ENCODE measurements at places on chromosomes 5 and 9.

- H3K36me3 ChIP-seq, result no peaks in the 10 kb centered on the region
- H3K4me1 ChIP-seq, result peaks cover 25% of the 10 kb centered on the region
- H3K27ac ChIP-seq, result no peak overlapping the region
- DNase-seq, result no peak
- peaks cover 78% of the 10 kb centered on the region for H3K27me3 ChIP-seq
- peak overlapping the region; percentile 36 for H3K4me3 ChIP-seq
Observed at GRCh38 chr9:33750307-33750838, 45.0 kb upstream of the PRSS3 start.

GRCh38 chr5:109695005-109695926 lies 5.5 kb downstream of the MAN2A1 start:
- H3K27me3 ChIP-seq, result no peaks in the 10 kb centered on the region
- H3K27ac ChIP-seq, result peak overlapping the region; percentile 73
- H3K4me3 ChIP-seq, result peak overlapping the region; percentile 59
- no peak for DNase-seq
- peaks cover 58% of the 10 kb centered on the region for H3K4me1 ChIP-seq
- H3K36me3 ChIP-seq, result peaks cover 23% of the 10 kb centered on the region

DNA sequence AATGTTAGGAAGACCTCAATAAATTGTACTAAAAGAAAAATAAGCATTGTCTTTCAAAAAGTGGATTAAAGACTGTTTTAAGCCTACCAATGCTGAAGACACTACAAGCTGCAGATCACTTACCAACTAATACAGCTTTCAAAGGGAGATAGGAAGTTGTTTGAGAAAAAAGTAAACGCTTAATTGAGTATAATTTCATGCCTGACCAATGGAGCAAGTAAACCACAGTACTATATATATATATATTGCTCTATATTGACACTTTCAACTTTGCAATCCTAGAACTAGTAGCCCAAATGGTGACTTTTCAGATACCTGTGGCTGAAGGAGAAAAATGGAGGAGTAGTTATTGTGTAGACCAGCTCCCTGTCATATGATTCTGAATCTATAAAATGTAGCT lies 85.7 kb downstream of the FREM1 start:
- H3K36me3 ChIP-seq, result no peaks in the 10 kb centered on the region
- H3K27ac ChIP-seq, result no peak overlapping the region
- no peaks in the 10 kb centered on the region for H3K4me1 ChIP-seq

DNA sequence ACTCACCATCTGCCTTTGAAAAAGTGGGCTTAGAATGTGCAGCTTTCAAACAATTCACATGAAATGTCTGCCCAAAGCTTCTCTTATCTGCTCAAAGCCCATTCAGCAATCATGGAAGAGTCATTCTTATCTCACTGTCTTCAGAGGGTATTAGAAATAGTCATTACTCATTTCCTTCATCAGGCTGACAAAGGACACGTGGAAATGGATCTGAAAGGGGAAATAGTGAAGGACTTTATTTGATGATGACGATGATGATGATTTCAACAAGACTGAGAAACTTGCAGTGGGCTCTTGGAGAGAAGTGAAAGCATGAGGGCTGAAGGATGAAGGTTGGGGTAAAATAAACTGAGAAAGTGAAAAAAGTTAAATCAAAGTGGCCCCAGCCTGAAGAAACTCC lies 194.3 kb downstream of the SMARCA2 start:
- no peak overlapping the region for H3K4me3 ChIP-seq
- DNase-seq, result no peak
- H3K4me1 ChIP-seq, result no peaks in the 10 kb centered on the region
- H3K36me3 ChIP-seq, result no peaks in the 10 kb centered on the region
- peaks cover 8% of the 10 kb centered on the region for H3K27me3 ChIP-seq

DNA sequence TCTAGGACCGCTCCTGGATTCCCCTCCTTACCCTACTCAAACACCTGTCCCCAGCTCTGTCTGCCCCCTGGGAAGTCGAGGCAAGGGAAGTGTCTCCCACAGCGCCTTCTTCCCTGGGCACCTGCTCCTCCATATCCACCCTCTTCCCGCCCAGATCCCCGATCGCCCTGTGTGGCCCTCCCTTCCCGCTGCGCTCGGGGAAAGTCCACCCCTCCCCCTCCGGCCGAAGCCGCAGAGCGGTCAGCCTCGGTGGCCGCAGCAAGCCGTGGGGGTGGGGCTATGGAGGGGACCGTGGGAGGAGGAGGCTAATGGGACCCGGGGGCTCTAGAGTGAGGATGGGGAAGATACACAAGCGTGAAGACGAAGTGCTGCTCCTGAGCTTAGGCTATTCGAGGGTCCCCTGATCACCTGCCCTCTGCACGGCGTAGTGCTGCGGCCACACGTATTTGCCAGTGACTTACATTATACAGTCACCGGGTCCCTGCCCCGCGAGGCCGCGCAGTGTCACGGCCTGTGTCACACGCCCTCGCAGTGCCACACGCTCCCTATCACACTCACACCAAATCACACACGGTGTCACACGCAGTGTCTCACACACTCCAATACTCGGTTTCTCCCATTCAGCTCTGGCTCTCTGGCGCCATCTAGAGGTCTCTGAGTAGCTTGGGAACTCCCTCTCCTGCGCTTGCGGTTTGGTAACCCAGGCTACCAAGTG lies 658 bp upstream of the PCDH1 start:
- H3K4me1 ChIP-seq, result peaks cover 24% of the 10 kb centered on the region
- DNase-seq, result peak; percentile 79
- H3K27me3 ChIP-seq, result peaks cover 86% of the 10 kb centered on the region
- peak overlapping the region; percentile 72 for H3K4me3 ChIP-seq

- no peaks in the 10 kb centered on the region for H3K36me3 ChIP-seq
- H3K27me3 ChIP-seq, result peaks cover 3% of the 10 kb centered on the region
- no peak overlapping the region for H3K4me3 ChIP-seq
- no peaks in the 10 kb centered on the region for H3K4me1 ChIP-seq
- DNase-seq, result no peak
Observed at GRCh38 chr5:8333485-8333884, 464.5 kb downstream of the MTRR start.

DNA sequence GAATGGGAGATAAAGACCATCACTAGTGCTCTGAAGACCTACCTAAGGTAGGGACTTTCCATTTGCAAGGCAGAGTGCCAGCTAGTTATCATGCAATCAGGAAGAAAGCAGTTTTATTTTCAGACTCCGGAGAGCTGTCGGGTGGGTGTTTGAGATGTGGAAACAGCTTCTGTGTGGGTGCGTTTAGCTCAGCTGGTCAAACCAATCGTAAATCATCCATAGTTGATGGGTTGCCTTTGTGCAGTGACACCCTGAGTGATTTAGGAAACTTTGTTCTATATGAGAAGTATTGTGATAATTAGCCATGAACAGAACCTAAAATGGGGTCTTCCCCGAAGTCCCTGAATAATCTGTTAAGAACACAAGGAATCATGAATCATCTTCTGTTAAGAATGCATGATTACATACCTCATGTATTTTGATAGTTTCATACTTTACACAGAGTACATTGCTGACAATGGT lies 284.3 kb downstream of the ARHGAP26 start:
- peaks cover 2% of the 10 kb centered on the region for H3K27me3 ChIP-seq
- no peak overlapping the region for H3K27ac ChIP-seq
- H3K36me3 ChIP-seq, result peaks cover 40% of the 10 kb centered on the region
- DNase-seq, result no peak
- H3K4me3 ChIP-seq, result peak overlapping the region; percentile 27

GRCh38 chr5:176810081-176810597 lies at the start of gene UNC5A:
Gene UNC5A, plus strand, starts transcription at chr5:176810559. Its CDS starts 192 bp downstream, at chr5:176810751.
- no peaks in the 10 kb centered on the region for H3K36me3 ChIP-seq
- H3K4me3 ChIP-seq, result peak within 1 kb of the TSS; percentile 73
- peaks cover 14% of the 10 kb centered on the region for H3K4me1 ChIP-seq
- H3K27ac ChIP-seq, result no peak within 1 kb of the TSS
- DNase-seq, result peak; percentile 80
